Hematopoietic multipotent progenitor cell treated with erythropoietin and hydrocortisone succinate and interleukin-3 and kit ligand, for 15 days (in vitro differentiated cells): ENCODE measurements at places on chromosomes 6 and 20.

- no peak for DNase-seq
These were observed 111.2 kb downstream of the GMPR start for GRCh38 chr6:16349544-16349943.

GRCh38 chr6:140285471-140285870 lies 911.0 kb upstream of the CITED2 start:
- no peak for DNase-seq

- DNase-seq = no peak
These were observed 107.2 kb upstream of the GGTLC1 start for GRCh38 chr20:24095756-24096155.

DNA sequence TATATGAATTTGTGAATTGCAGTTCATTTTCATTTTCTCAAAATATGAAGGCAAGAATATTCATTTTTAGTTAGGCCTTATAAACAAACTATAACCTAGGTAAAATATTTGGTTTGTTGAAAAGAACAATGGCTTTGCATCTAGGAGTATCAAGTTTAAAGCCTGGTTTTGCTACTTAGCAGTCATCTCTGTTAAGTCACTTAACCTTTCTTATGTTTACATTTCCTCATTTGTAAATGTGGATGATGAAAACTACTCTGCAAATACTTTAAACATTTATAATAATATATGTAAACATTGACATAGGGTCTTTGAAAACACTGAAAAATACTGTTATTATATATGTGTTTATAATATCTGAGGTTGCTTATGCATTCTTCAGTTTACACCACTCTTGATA lies 135.5 kb downstream of the CENPW start:
- no peak for DNase-seq

GRCh38 chr6:20873425-20874190 lies 339.4 kb downstream of the CDKAL1 start:
- no peak for DNase-seq
